ENCODE measurements at places on chromosomes 13 and 19. TPM values are rescaled to one million over a fixed set of nuclear protein-coding genes. Genes with fewer than 3 reads are reported as not detected.

Gene NBEA
- total RNA-seq, result 4.5 TPM

Gene SELENOV
- not detected for total RNA-seq

Gene TLE6
- 2.8 TPM for total RNA-seq

Gene PLPPR2
- 14.0 TPM for total RNA-seq

Gene SBK2
- total RNA-seq, result not detected

Gene PTGER1
- total RNA-seq, result 0.86 TPM

Gene DACT3
- total RNA-seq, result 2.6 TPM

Gene ERICH4
- total RNA-seq, result not detected

Gene FOSB
- total RNA-seq, result 0.39 TPM

Gene SOX1
- not detected for total RNA-seq

Gene NKPD1
- not detected for total RNA-seq

Gene KLK14
- not detected for total RNA-seq

Gene GFY
- not detected for total RNA-seq

Gene CD70
- 4.2 TPM for total RNA-seq

Gene KLF2
- total RNA-seq, result 20.1 TPM

Gene ERICH6B
- not detected for total RNA-seq

All from articular chondrocyte of knee joint (primary cell).